Stimulated activated CD8-positive, alpha-beta memory T cell treated with anti-CD3 and anti-CD28 coated beads, Interleukin-4, amount 100 ng/mL, for 24 hours (primary cell): ENCODE measurements at places on chromosomes 7 and 10.

GRCh38 chr10:26211781-26212444 lies 4.7 kb upstream of the GAD2 start:
- DNase-seq = no peak

GRCh38 chr10:580778-581177 lies 108.7 kb downstream of the DIP2C start:
- no peak for DNase-seq

DNA sequence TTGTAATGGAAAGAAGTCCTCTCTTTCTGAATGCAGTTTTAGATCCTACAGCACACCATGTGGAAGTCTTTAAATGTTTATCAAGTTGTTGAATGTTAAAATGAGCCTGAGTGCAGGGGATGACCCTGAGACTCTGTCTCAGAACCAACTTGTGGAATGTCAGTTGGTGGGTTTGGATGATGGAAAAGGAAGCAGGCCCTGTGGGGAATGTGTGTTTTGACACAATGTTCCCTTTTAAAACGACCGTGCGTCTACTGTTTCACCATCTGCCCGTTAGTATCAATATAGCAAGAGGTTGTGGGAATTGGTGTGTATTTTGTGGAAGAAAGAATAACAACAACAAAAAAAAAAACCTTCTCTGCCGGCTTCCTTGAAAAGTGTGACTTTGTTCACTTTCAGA lies 8.3 kb downstream of the DYNC1I1 start:
- DNase-seq = no peak

GRCh38 chr7:156140447-156140846 lies 328.2 kb upstream of the SHH start:
- no peak for DNase-seq

DNA sequence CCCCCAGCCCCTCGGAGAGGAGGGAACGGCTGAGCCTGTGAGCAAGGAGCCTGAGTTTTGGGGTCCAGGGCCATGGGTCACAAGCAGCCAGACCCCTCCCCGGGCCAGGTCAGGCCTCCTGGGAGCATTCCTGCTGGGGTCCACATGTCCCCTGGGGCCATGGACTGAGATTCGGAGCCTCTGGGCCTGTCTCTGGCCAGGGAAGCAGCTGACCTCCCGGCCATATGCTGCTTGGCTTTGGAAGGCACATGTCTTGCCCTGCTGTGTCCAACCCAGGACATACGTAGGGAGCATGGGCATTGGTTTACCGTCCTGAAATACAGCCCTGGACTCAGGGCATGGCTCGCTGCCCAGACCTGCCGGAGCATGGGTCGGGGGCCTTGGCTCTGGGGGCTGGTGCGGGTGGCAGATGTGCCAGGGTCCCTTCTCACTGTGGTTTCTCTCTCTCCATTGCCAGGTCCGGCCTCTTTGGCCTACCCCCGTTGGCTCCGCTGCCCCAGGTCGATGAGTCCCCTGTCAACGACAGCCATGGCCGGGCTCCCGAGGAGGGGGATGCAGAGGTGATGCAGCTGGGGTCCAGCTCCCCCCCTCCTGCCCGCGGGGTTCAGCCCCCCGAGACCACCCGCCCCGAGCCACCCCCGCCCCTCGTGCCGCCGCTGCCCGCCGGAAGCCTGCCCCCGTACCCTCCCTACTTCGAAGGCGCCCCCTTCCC lies 7.3 kb downstream of the PWWP2B start:
- DNase-seq = no peak

- no peak for DNase-seq
These were observed 14.0 kb downstream of the TMEM130 start for GRCh38 chr7:98855610-98856422.

DNA sequence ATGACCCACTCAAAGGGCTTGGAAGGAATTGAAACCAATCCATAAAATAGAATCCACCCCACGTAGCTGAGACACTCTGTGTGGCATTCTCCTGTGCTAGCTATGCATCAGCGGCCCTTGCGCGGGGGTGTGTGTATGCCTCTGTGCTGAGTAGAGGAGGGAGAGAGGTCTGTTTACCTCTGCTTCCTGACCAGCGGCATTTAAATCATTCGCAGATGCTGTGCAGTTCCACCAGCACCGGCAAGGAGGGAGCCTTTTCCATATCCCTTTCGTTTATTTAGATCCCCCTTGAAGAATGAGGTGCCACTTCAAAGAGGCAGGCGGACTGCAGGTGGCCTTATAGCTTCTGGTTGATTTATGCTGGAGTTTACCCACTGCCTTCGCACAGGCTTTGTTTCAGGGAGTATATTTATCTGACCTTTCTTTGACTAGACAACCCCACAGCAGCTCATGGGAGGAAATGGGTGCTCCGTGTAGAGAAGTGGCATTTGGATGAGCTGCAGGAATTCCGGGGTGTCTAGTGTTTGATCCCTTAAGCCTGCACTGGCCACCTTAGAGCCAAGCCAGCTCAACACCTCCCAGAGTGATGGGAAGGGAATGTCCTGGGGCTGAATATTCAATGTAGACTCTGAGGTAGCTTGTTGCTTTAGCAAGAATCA lies 11.4 kb downstream of the C10orf53 start:
- no peak for DNase-seq

GRCh38 chr10:34580643-34581042 lies 234.5 kb downstream of the PARD3 start:
- no peak for DNase-seq

DNA sequence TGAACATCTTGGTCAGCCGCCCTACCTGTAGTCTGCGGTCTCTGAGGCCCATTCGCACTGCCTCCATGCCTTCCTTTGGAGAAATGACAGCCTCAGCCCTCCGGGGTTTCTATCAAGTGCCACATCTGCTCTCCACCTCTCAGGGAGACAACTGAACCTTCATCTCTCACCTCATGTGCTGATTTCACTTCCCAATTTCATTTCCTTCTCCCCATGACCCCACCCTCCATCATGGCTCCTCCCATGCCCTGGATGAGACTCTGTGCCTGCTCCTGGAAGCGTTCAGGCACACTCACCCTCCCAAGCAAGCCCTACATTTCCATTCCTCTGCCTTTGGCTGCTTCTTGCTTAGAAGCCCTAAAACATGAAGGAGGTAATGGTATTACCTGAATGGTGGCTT lies 7.8 kb upstream of the SCD start:
- no peak for DNase-seq

DNA sequence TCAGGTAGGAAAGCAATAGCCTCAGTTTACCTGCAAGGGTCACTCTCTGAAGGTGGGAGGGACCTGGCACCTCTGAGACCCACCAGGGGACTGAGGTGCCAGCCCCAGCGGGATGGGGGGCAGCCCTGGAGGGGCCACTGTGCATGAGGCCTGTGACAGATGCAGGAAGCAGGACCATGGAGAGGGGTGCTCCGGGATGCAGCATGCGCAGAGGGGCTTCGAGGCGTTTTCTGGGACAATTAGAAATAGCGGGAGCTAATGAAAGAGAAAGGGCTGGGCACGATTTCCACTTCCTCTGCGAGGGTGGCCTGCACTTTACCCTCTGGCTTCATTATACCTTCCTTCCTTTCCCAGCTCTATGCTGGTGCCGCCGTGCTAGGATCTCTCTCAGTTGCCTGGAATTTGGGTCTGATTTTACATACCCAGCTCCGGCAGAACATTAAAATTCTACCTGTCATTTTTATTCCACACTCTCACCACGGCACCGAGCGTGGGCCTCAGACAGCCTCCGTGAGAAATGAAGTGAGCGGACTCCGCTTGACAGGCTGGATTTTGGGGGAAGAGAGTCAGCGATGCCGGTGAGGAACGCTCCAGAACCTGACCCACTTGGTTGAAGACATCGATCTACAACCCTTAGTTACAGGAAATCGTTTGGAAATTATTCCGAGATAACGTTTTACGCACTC lies 333.9 kb upstream of the PFKP start:
- no peak for DNase-seq

GRCh38 chr7:138325434-138325833 lies 134.6 kb upstream of the TRIM24 start:
- no peak for DNase-seq

- DNase-seq = no peak
These were observed 9.9 kb downstream of the CCDC126 start for GRCh38 chr7:23607130-23607529.

DNA sequence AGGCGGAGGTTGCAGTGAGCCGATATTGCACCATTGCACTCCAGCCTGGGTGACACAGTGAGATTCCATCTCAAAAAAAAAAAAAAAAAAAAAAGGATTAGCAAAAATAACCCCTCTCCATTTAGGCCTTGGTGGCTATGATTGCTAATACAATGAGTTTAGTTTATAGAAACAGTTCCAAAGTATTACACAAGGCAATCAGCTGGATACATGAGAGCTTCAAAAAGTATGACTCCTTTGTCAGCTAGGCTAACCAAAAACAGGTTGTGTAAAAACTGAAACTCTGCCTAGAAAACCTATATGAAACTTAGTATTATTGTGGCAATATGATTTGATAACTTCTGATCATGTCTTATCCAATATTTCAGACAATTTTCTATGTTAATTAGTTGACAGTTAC lies 57.2 kb downstream of the SUGCT start:
- DNase-seq = no peak

DNA sequence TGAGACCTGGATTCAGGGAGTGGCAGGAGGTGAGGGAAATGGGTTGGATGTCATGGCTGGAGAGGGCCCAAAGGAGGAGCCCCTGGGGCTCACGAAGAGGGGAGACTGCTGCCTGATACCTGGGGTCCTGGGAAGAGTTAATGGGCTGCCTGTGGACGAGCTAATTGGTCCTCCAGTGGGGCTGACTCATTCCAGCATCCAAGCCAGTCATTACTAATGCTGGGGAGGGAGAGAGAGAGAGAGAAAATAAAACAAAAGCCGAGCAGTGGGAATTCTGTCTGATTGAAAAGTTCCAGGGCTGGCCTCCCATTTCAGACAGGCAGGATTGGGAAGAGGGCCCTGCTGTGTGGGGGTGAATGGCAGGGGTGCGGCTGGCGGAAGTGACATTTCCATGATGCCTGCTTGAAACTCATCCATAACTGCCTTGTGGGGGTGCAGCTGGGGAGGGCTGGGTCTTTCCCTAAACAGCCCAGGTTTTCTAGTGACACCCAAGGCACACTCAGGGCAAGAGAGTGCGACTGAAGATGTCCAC lies 297.8 kb downstream of the RPS24 start:
- no peak for DNase-seq

DNA sequence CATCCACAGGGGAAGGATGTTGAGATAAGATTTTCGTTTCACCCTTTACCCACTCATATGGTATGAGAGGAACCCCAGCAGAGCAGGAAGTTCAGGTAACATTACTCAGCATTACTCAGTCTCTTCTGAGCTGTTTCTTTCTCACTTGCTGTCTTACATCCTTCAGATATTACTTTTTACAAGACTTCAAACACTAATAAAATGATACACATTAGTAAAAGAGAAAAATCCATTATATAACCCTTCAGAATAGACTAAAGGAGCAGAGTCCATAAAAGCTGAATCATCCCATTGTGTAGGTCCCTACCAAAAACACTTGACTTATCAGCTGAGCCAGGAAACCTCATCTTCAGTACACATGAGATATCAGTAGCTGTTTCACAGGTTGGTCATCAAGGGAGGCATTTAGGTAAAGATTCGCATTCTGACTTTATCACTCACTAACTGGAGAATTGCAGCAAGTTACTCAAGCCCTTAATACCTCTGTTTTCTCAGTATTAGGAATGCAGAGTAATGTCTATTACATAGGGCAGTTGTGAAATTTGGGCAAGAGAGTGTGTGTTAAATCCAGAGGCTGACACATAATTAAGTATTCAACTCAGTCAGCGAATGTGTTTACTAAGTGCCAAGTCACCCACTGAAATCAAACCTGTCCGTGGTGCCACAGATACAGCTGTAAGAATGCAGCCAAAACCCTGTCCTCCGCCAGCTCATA lies 44.7 kb downstream of the KLF6 start:
- DNase-seq = no peak

DNA sequence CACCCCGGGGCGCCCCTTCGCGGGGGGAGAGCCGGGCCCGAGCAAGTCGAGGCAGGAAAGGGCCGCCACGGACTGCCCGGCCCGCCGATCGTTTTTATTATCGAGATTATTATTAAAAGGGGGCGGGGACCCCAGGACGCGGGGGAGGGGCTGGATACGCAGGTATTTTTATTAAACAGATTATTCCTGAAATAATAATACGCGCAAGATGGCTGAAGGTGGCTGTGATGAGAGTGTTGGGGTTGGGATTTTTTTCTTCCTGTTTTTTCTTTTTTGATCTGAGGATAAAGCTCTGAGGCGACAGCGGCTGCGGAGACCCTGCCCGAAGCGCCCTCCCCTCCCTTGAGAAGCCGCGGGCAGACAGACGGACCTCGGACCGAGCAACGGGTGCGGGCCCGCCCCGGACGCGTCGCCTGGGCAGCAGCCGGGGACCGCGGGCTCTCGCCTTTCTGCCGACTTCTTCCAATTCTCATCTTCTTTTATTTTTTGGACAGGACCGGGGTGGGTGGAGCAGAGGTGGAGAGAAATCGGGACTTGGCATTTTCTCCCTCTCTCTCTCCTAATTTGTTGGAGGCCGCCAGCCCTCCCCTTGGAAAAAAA lies 1.4 kb upstream of the TRIM8 start:
- DNase-seq = peak; percentile 14

DNA sequence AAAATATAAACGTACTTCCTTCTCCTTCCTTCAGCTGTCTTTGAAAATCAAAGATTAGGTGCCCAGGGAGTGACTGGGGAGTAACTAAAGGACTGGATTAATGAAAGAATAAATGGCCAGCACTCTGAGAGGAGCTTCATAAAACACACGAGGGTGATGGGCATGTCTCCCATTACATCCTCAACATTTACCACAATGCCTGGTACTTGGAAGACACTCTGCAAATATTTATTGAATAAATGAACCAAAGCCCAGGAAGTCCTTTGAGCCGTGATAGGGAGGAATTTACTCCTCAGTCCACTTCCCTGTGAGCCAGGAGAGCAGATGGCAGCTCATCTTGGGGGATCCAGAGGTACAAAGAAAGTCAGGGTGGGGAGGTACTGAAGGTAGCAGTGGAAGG lies 96.3 kb downstream of the RAB11FIP2 start:
- no peak for DNase-seq

- no peak for DNase-seq
These were observed 26.9 kb downstream of the AHR start for GRCh38 chr7:17325364-17325763.

- DNase-seq = no peak
These were observed 331.3 kb upstream of the COBL start for GRCh38 chr7:51647931-51648351.

DNA sequence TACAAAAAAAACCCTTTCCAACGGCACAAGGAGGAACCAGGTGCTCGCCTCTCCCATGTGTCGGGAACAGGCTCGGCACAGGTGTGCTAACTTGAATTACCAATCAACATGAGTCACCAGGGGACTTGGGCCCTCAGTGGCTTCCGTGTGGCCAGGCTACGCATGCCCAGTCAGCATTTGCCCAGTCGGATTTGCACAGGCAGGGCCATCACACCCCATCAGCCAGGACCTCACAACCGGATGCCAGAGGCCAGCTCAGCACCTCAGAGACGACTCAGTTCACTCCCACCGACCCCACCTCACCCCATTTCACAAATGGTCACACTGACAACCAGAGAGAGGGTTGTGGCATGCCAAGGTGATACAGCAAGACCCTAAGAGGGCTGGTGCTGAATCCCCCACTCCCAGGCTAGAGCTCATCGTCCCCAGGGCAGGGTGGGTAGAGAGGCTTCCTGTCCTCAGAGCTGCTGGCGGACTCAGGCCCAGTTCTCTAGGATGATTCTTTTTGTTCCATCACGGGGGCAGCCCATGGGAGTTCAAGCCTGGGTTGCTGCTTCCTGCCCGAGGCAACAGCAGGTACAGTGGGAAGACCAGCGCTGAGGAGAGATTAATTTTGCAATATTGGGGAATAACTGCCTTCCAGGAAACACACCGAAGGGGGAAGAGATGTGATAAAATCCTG lies 13.6 kb downstream of the ANXA11 start:
- DNase-seq = no peak

- no peak for DNase-seq
These were observed 24.1 kb downstream of the GRIFIN start for GRCh38 chr7:2452074-2452507.
